ENCODE measurements at places on chromosomes 4 and X.

GRCh38 chr4:144340931-144341330, 200.4 kb upstream of the GYPA start:
- no peak for DNase-seq

DNA sequence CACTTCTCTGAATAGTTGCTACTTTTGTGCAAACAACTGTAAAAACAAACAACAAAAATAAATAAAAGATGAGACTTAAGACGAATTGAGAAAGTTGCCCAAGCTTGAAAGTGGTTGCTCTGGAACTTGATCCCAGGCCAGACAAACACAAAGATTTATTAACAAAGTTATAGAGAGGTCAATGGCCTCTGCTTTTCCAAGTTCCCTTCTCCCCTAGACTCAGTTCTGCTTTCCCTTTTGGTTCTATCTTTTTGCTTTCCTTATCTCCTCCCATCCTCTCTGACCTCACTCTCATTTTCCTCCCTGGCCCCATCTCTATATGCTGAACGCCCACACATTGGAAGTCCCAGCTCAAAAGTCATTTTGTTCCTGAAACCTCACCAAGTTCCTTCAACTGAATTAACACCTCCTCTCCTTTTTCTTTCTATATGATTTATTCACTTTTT, 82.7 kb downstream of the MXRA5 start:
- DNase-seq, result no peak

DNA sequence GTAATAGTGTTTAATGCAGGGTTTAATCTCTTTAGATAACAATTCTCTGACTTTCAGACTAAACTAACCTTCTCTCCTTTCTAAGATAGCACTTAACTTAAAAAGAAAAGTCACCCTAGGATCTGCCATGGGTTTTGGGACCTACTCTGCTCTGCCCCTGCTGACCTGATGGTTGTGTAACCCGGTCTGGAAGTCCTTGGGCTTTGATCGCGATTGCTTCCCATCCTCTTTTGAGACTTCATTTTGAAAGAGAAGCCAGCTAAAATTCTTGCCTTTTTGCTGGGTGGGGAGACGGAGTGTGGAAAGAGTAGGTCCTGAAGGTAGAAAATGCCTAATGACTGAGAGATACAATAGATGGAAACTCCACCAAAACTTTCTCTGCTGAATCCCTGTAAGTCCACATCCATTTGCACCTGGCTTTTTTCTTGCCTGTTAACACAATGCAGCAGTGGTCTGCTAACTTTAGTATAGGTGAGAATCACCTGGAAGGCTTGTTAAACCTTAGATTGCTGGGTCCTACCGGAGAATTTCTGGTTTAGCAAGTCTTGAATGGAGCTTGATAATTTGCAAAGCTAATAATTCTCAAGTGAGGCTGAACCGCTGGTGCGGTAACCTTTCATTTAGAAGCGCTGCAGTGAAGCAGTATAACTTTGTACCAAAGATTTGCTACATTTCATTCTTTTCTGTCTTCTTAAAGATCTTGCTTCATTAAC, 45.6 kb upstream of the CCSER1 start:
- no peak for DNase-seq

DNA sequence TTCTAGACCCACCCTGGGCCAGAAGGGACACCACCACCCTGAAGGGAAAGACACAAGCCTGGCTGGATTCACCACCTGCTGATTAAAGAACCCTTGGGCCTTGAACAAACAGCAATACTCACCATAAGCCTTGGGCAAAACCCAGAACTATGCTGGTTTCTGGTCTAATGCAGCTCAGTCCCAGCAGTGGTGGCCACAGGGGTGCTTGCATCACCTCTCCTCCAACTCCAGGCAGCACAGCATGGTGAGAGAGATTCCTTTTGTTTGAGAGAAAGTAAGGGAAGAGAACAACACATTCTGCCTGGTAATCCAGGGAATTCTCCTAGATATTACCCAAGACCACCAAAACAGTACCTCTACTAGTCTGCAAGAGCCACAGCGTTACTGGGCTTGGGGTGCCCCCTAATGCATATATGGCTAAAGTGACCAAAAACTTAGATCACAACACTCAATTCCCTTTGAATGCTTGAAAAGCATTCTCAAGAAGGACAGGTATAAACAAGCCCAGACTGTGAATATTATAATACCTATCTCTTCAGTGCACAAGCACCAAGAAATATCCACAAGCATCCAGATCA, 25.7 kb downstream of the RNF128 start:
- DNase-seq, result no peak

DNA sequence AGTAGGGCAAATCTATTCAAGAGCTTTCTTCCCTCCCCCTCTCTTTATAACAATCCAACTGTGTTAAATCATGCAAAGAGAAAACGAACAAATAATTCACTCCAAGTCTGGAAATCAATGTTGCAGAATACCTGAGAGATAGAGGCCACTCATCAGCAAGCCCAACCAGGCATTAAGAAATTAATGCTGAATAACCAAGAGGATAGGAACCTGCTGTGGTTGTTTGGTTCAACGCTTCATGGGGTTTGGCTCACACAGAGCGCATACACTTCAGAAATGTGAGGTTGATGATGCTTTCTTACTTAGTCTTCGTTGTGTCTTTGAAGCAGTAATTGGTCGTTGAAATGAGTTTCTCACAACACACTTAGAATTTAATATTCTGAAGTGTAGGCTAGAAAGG, 1540.0 kb upstream of the PABPC4L start:
- no peak for DNase-seq

DNA sequence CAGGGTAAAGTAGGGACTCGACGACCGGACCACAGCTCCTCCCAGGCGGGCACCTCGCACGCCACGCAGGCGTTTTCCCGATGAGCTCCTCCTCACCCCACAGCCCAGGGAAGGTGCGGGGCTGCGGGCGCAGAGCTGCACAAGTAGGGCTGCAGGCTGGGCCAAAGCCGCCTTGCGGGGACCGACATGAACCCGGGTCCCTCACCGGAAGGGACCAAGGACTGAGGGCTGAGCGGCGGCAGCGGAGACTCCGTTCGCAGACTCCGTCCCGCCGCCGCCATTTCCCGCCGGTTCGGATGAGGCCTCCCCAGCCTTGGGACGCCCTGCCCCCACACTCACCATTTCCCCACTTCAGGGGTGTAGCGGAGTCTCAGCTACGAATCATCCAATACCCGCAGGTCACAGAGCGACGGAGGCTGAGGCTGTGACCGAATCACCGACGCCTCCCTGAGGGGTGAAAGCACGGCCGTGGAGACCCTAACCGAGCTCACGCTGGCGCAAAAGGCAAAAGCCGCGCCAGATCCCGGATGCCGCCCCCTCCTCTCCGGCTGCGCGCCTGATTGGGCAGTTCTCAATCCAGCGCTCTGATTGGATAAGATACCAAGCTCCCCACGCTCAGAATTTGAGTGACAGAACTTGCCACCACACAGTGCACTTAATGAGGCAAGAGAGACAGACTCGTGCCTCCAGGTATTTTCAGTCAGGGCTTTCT, at the start of gene ZNF732:
TSS of gene ZNF732 (minus strand) at position 506 of the 712 bp plus-strand sequence. CDS start at position 342, 164 bp downstream.
- no peak for DNase-seq

GRCh38 chr4:159282944-159283343, 180.1 kb downstream of the RAPGEF2 start:
- no peak for DNase-seq

- no peak for DNase-seq
Observed at GRCh38 chr4:105765690-105766407, 57.3 kb downstream of the GSTCD start.

- DNase-seq, result no peak
Observed at GRCh38 chr4:55096045-55096444, 29.4 kb downstream of the KDR start.

GRCh38 chr4:153643406-153644383, 40.4 kb upstream of the TLR2 start:
- peak; percentile 31 for DNase-seq

GRCh38 chr4:16245241-16245640, 19.0 kb upstream of the TAPT1 start:
- DNase-seq, result no peak

DNA sequence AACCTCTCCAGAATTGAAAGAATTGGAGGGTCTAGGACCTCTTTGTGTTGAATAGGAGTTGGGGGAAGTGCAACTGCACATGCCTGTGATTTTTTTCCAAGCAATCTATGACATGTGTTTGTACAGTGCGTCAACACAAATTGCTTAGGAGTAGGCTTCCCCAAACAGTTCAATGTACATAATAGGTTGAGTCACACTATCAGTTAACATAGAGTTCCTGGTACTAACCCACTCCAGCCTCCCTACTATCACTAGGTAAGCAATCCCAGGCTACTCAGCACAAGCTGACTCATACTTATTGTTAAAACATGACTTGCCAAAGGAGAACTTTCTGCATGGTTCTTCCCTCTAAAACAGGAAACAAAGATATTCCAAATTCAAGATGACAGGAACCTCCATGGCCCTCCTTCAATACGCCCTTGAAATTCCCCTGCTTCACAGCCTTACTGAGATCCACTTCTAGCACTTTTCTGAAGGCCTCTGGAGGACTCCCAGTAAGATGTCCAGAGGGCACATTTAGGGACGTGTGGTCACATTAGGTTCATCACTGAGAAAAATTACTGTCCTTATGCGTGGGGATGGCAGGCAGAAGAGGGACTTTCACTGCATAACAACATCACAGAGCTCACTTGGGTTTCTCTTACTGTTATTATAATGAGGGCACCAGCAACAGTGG, 8.4 kb upstream of the VSIG1 start:
- DNase-seq, result no peak

GRCh38 chr4:57094832-57095223, 15.4 kb downstream of the IGFBP7 start:
- DNase-seq, result no peak

DNA sequence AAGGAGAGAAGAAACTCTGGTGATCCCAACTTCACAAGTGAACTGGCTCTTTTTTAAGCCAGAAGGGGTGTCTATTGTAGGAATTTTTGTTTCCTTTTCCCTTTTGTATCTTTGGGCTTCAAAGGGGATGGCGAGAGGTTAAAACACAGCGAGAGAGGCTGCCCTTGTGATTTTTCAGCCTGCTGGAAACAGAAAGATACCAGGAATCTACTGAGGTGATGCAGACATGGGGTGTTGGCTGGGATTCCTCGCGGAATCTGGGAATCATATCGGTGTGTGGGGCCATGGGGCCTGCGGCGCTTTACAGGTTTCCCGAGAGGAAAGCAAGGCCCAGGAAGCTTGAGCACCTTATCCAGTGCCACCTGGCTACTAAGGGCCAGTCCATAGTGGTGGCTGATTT, 99.4 kb upstream of the STX18 start:
- no peak for DNase-seq

- DNase-seq, result no peak
Observed at GRCh38 chr4:2304877-2305561, 43.1 kb upstream of the MXD4 start.

DNA sequence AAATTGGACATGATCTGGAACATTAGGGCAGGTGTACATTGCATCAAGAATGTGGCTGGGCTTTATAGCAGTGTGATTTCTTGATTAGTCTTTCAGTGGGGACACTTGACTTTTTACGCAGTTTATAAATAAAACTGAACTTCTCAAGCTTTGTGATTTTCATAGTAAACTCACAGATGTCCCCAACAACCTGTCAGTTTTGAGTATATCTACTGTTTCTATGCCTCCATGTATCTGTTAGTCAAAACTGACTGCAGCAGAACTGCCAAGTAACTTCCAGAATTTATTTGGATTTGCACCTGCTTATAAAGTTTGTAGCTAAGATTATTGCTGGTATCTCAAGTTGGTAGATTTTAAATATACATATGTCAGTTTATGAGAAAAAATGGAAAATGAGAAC, 20.0 kb downstream of the PTTG2 start:
- no peak for DNase-seq

- DNase-seq, result no peak
Observed at GRCh38 chr4:3873408-3874027, 107.3 kb downstream of the ADRA2C start.

DNA sequence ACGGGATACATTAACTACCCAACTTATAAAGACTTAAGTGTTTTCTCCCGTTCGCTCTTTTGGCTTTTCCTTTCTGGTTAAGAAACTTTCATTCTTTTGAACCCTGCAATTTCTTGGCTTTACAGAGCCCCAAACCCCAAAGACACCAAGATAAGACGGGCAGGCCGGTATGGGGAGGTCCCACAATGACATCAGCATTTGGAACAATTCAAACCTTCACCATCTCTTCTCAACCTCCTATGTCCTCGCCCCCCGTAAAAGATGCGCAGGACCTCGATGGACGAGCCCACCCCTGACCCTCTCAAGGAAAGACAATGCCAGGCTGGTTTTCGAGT, 999 bp downstream of the ZNF518B start:
- DNase-seq, result no peak

DNA sequence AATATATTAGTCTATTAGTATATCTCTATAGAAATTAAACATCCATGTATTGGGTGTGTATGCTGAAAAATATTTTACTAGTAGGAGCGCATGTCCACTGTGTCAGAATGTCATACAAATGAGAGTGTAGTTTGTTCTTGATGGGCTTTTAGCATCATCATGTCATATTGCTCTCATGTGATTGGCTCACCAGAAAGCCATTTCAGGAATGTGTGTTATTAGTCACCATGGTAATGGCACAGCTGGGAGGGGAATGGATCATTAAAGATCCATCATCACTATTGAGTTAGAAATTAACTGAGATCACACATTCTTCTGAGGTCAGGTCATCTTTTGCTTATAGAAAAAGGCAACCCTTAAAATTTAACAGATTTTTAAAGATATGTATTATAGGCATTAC, 77.3 kb downstream of the PHEX start:
- no peak for DNase-seq

DNA sequence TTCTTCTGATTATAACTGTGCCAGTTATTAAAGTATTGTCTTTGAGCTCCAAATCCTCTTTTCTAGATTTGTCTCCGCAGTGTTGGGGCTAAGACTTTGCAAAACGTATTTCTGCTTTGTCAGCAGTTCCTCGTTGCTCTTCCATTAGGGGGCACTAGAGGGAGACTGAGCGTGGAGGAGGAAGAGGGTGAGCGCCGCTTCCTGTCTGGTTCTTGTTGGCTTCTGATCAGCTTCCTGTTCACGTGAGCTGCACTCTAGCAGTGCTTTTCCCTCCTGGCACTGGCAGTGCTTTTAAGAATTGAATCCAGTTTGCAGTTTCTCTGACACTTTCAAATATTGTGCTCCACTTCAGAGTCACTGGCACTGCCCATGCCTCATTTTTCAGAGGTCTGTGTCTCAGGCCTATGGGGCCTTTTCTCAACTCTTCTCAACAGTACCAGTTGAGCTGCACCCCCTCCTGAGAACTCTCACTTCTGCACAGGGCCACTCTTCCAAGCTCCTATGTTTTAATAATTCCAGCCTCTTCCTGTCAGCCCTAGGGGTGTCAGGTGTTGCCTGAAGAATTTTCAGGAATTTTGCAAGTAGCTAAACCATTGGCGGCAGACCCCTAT, 54.4 kb upstream of the LCORL start:
- peak; percentile 4 for DNase-seq

All from GM06990 (cell line).